ENCODE measurements at places on chromosomes 1 and 21.
A peak's percentile ranks its signal among the peaks of the same experiment; 100 is the strongest.

DNA sequence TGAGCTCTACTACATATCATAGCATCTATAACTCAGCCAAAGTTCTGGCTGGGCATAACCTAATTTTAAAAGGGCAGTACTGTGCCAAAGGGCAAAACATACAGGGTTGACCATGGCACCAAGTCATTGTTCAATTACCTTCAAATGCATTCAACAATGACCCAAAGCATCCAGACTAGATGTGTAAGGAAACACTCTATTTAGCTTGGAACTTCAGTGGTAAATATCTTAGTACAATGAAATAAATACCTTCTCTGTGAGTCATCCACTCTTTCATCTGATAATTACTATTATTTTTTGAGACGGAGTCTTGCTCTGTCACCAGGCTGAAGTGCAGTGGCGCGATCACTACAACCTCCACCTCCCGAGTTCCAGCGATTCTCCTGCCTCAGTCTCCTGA is 70.0 kb downstream of the NVL start:
- DNase-seq = no peak

DNA sequence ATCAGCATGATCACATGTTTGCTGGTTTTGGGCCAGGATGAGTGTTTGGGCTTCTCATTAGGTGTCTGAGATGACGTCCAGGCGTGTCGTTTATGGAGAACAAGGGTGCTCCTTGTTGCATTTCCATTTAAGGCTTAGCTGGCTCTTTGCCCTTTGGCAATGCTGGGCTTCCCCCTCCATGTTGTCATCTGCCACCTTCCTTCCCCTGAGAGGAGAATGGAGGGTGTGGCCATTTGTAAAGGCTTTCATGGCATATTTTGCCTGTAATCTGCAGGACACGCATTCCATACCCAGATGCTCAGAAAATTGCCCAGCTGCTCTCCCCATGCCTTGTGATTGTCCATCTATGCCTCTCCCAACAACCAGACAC is 27.7 kb downstream of the PKP1 start:
- peak; percentile 4 for DNase-seq

DNA sequence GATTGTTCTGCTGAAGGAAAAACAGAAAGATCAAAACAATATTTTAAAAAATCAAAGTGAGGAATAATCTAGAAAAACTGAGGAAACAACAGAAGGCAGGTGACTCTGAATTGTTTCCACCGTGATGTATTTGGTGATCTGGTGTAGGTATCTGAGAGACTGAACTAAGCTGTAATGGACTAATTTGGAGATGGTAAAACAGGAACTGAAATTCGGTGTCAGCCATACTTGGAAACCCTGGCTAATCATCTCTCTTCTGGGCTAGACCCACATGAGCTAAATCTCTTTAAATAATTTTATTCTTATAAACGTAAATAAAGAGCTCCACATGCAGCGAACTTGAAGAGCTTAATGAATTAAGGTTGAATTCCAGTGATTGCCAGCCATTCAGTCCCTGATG is 1226.1 kb downstream of the NCAM2 start:
- DNase-seq = no peak

DNA sequence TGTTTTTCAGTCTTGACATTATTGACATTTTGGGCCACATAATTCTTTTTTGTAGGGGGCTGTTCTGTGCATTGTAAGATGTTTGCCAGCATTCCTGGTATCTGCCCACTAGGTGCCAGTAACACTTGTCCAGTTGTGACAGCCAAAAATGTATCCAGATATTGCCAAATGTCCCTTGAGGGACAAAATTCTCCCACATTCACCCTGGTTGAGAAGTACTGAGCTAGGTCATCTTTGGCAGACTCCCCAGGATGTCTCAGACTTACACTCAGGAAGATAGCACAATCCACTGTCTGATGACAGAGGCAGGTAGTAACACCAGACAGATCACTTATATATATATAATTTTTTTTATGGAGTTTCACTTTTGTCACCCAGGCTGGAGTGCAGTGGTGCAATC is 5.9 kb downstream of the CD48 start:
- DNase-seq = no peak

All from G401 (cell line).